ENCODE measurements at places on chromosomes 4 and X. TPM values are rescaled to one million over a fixed set of nuclear protein-coding genes. Genes with fewer than 3 reads are reported as not detected.

DNA sequence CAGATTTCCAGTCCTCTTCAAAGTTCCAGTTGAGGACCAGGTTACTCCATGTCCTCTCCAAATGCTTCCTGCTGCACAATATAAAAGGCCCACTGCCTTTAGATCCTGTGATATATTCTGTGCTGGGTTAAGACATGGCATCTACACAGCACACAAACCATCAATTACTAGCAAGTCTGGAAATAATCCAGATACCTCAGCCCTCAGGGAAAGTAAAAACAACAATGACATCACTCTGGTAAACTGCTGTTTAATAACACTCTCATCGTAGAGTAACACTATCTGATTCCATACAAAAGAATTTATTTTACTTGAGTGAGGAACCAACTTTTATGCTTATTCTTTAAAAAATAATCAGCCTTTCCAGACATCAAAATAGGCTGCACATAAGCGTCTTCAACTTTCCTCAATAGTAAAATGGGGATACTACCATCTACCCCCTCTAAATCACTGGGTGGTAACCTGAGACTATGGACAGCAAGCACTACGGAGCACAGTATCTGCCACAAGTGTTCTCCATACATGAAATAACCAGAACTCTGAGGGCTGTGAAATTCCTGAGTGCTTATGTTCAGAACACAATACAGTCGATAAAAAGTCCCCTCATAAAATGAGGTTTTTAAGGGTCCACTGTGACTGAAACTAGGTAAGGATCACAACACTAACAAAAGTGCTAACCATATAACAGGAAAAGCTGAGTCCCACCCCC is 53.4 kb downstream of the ABCG2 start:
- peak overlapping the region; percentile 65 for H3K27ac ChIP-seq
- DNase-seq, result peak; percentile 41
- peaks cover 2% of the 10 kb centered on the region for H3K4me1 ChIP-seq
- no peaks in the 10 kb centered on the region for H3K27me3 ChIP-seq

- H3K4me1 ChIP-seq, result no peaks in the 10 kb centered on the region
- no peaks in the 10 kb centered on the region for H3K27me3 ChIP-seq
- no peak for DNase-seq
- no peak overlapping the region for H3K27ac ChIP-seq
- no peak overlapping the region for H3K4me3 ChIP-seq
Observed at GRCh38 chrX:14274691-14275090, 245.0 kb upstream of the GEMIN8 start.

- peak overlapping the region; percentile 51 for H3K27ac ChIP-seq
- H3K4me1 ChIP-seq, result 0 out of 2 replicates have a peak, but pooled peaks cover 10% of the 10 kb centered on the region
- H3K27me3 ChIP-seq, result no peaks in the 10 kb centered on the region
- no peaks in the 10 kb centered on the region for H3K36me3 ChIP-seq
- DNase-seq, result peak; percentile 24
Observed at GRCh38 chr4:77699731-77700210, 94.2 kb downstream of the CXCL13 start.

DNA sequence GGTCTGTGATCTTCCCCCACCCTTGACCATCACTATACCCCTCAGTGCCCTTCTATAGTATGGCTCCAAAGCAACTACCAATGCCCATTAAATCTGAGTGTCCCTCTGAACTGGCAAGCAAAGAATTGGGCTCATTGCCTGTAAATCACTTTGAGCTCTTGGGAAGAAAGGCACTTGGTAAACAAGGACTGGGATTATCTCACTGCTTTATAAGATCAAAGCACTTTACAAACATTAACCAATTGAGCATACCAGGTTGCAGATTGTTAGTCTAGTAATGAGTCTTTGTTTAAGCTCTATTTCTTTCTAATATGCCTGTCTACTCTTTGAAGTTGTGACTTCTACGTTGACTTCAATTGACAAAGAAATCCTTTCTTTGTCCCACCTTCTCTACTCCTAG is 34.1 kb downstream of the AREG start:
- H3K4me1 ChIP-seq, result no peaks in the 10 kb centered on the region
- H3K27me3 ChIP-seq, result no peaks in the 10 kb centered on the region
- DNase-seq, result no peak
- H3K4me3 ChIP-seq, result no peak overlapping the region
- no peak overlapping the region for H3K27ac ChIP-seq

GRCh38 chr4:154642373-154643009 is 30.0 kb upstream of the FGG start:
- no peaks in the 10 kb centered on the region for H3K27me3 ChIP-seq
- H3K27ac ChIP-seq, result no peak overlapping the region
- H3K4me1 ChIP-seq, result no peaks in the 10 kb centered on the region
- no peak for DNase-seq
- H3K4me3 ChIP-seq, result no peak overlapping the region

DNA sequence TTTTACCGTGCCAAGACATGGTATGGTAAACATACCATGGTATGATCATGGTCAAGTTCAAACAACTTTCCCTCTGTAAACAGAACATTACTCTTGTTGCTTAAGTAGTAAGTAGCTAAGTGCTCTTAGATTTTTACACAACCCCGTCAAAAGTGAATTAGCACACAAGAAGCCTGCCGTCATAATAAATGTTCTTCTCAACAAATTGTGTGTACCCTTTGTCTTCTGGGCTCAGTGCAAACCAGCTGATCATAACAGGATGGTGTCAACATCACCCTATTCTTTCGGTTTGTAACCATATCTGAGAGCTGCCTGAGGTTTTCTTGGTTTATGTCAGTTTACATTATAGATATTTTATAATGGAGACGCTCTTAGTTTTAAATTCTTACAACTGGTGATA is 28.8 kb downstream of the MSL3 start:
- H3K36me3 ChIP-seq, result no peaks in the 10 kb centered on the region
- DNase-seq, result no peak
- no peak overlapping the region for H3K4me3 ChIP-seq
- no peaks in the 10 kb centered on the region for H3K27me3 ChIP-seq

DNA sequence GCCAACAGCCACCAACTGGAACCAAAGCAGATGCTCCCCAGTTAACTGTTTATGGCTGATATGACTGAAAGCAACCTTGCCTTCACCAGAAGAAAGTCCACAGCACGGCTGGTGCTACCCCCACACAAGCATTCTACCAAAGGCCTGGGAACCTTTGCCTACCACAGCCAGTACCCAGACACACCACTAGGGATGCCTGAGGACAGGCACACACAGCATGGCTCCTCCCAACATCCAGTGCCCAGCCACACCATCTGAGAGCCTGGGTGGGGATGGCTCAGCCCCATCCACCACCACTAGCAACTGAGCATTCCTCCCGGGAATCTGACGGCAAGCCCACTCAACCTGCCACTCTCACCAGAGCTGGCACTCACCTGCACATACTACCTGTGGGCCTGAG is 178.6 kb downstream of the SLC7A11 start:
- H3K27me3 ChIP-seq, result no peaks in the 10 kb centered on the region
- no peak overlapping the region for H3K27ac ChIP-seq
- no peak overlapping the region for H3K4me3 ChIP-seq
- no peaks in the 10 kb centered on the region for H3K36me3 ChIP-seq
- H3K4me1 ChIP-seq, result no peaks in the 10 kb centered on the region

GRCh38 chrX:116238567-116239255 is 68.2 kb downstream of the AGTR2 start:
- no peak for DNase-seq
- H3K4me1 ChIP-seq, result no peaks in the 10 kb centered on the region
- H3K27ac ChIP-seq, result no peak overlapping the region
- H3K27me3 ChIP-seq, result no peaks in the 10 kb centered on the region

Gene SOX3
- polyA plus RNA-seq, result not detected

Gene THAP6
- 9.6 TPM for polyA plus RNA-seq

Gene HTT-AS
- not detected for polyA plus RNA-seq

Gene AMTN
- not detected for polyA plus RNA-seq

Gene TMSB15C
- 2.9 TPM for polyA plus RNA-seq

Gene SNCA
- 12.0 TPM for polyA plus RNA-seq
